Stimulated activated CD4-positive, alpha-beta T cell treated with anti-CD3 and anti-CD28 coated beads, Interleukin-1b, Interleukin-23, amount 100 ng/mL, for 1 hour (primary cell): ENCODE measurements at places on chromosomes 3 and 15.

DNA sequence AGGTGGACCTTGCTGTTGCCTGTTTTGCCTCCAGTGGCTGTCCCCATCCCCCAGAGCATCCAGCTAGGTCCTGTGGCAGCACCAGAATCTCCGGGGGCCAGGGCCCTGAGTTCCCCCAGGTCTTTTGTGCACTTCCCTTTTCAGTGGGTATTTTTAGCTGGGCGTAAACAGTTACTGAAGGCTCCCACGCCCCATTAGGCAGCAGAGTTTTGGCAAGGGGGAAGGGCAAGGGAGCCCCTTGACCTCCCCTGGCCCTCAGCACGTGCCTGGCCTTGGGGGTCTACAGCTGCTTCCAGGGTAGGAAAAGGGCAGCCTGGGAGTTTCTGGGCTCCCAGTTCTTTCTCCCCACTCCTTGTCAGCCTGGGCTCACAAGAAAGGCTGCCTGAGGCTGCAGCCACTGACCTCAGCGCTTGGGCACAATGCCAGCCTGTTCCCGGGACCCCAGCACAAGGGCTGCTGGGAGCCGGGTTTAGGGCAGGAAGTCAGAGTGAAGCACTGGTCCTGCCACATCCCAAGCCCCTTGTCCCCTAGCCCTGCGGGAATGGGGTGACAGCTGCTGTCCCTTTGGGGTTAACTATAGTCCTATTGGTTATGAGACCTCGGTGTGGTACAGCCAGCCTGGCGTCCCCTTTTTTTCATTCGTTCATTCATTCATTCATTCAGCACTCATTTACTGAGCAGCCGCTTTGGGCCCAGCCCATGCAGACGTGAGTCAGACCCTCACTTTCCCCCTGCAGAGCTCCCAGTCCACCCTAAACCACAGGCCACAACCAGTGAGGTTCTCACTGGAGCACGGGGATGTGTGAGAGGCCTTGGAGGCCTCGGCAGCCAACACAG, 8.4 kb downstream of the CSK start:
- DNase-seq, result no peak

- DNase-seq, result no peak
Observed at GRCh38 chr15:77327168-77327567, 92.7 kb downstream of the PEAK1 start.

GRCh38 chr3:183027276-183027675, 46.9 kb upstream of the DCUN1D1 start:
- DNase-seq, result no peak

DNA sequence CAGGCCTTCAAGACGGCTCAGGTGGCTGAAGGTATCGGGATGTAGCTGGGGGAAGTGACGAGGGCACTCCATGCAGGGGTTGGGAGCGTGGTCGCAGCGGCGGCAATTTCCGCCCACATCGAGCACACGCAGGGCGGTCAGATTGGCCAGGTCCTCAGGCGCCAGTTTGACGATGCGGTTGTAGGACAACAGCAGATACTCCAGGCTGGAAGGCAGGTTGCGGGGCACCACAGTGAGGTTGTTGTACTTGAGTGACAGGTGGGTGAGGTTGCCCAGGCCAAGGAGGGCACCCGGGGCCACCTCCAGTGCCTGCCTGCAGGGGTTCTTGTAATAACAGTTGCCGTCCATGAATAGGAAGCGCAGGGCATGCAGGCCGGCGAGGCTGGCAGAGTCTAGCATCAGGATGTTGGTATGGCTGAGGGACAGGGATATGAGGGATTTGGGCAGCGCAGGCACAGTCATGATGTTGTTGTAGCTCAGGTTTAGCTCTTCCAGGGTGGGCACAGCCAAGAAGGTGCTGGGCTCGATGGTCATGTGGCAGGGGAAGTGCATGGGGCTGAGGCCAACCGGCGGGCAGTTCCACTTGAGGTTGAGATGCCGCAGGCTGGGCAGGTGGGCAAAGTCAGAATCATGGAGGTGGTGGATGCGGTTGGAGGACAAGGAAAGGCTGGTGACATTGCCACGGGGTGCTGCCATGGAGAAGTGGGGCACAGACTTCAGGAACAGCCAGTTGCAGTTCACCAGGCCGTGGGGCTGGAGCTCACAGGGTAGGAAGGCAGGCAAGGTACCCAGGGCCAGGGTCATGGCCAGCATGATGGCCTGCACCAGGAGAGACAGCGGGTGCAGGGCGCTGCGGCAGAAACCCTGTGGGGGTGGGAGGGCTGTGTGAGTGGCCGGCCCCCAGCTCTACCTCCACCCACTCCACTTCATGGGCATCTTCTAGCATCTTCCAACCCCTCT, 1.7 kb downstream of the TLR9 start:
- no peak for DNase-seq

GRCh38 chr3:101381809-101382208, 61.4 kb upstream of the IMPG2 start:
- no peak for DNase-seq

- DNase-seq, result peak; percentile 52
Observed at GRCh38 chr15:86624261-86625036, 544.8 kb downstream of the AGBL1 start.

DNA sequence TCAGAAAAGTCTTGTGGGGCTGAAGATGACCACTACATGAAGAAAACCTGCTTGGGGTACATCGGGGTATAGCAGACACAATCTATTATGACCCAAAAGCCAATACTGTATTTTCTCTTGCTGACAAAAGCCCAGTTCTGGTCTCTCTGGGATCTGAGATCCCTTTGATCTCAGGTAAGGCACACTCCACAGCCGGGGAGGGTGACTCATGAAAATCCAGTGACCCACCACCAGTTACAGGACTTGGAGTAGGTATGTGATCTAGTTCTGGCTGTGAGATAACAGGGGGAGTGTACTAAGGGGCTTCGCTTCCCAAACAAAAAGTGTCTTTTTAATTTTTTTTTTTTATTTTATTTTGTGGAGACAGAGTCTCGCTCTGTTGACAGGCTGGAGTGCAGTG, 193.3 kb downstream of the STT3B start:
- no peak for DNase-seq

DNA sequence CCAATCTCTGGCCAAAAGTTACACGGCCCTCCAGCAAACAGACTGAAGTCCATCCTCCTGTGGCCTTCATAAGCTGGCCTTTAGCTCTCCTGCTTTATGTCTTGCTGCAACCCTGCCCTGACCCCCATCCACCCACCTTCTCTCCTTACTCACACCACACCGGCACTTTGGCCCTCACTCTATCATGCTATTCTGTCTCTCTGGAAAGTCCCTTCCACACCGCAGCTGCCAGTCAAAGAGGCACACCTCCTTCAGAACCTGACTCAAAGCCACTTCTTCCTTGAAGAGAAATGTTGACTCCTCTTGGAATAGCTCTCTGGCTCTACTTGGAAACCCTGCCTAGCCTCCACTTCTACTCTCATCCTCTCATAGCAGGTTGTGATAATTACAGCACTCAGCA, 4.5 kb downstream of the GPR156 start:
- DNase-seq, result no peak

DNA sequence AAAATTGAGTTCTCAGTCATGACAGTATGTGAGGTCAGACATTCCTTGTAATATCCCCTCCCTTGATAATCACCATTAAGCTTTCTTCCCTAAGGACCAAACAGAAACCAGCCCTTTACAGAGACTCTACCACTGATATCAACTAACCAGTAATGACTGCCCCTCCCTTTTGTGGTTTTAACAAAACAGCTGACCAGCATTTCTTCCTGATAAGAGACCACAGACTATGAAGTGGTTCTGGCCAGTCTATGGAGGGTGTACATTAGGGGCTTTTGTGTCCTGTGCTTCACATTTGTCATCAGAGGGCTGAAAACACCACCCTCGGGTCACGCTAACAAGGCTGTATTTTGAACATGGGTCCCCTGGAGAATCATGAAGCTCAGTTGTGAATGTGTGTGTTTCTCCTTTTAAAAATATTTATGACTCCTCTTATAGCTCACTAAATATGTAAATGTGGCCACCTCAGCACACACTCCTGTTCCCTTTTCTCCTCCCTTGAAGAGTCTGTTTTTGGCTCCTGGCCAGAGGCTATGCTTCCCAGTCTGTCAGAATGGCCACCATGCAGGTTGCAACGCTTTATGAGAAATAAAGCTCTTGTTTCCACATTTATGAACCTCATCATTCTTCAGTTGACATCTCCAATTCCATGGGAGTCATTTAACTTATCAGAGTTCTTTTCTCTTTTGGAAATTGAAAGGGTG, 239.3 kb downstream of the CPNE4 start:
- DNase-seq, result no peak

DNA sequence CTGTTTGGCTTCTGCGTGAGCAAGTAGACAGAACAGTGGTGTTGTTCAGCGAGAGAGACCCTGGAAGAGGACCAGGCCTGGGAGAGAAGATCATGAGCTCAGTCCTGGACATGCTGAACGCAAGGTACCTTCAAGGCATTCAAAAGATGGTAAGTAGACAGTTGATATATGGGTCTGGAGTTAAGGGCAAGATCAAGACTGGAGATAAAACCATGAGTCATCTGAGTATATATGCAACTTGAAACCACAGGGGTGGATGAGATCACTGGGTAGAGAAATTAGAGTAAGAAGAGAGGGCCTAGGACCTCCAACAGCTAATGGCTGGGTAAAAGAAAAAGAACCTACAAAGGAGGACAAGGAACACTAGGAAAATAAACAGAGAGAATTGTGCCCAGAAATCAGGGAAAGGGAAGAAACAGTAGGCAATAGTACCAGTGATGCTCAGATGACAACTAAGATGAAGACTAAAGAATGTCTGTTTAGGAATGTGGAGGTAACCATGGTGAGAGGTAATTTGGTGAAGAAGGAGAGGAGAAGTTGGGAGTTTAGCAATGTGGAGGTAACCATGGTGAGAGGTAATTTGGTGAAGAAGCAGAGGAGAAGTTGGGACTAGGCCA, 343.2 kb upstream of the ADAMTS9 start:
- DNase-seq, result no peak

GRCh38 chr3:186053954-186054791, 54.7 kb downstream of the ETV5 start:
- no peak for DNase-seq

GRCh38 chr15:80727596-80727995, 32.5 kb downstream of the ABHD17C start:
- no peak for DNase-seq

GRCh38 chr15:92603278-92603677, 52.3 kb downstream of the FAM174B start:
- DNase-seq, result no peak

DNA sequence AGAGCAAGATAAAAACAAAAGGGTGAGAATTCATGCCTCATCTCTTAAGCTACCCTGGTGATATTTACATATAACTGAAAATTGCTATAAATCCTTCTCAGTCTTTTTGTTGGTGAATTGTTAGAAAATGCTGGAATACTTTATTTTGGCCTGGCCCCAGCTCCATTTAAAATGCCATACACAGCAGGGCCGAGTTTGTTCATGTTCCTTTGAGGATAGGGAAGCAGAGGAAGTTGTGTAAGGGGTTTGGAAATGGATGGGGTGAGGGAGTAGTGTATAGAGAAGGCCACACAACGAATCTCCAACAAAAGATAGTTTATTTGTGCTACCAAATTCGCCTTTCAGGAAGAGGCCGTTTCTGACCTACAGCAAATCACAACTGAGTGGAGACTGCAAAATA, 78.6 kb upstream of the ADAMTS9 start:
- no peak for DNase-seq

DNA sequence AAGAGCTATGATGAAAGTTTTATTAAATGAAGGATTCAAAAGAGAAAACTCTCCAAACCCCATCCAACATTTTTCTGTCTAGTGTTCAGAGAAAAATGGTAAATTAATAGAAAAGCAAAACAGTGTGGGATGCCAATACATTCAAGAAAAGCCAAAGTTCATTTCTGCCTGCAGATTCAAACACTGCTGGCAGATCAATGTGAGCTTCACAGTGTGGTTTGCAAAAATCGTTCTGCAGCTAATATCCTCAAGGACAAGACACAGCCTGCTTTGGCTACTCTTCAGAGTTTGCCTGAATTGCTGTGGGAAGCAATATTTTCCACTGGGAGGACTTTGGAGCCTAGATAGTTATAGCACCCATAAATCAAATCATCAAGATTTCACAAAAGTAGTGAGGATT, 619.9 kb upstream of the SUCLG2 start:
- DNase-seq, result no peak

- no peak for DNase-seq
Observed at GRCh38 chr15:69415381-69415780, 1.2 kb downstream of the KIF23 start.

DNA sequence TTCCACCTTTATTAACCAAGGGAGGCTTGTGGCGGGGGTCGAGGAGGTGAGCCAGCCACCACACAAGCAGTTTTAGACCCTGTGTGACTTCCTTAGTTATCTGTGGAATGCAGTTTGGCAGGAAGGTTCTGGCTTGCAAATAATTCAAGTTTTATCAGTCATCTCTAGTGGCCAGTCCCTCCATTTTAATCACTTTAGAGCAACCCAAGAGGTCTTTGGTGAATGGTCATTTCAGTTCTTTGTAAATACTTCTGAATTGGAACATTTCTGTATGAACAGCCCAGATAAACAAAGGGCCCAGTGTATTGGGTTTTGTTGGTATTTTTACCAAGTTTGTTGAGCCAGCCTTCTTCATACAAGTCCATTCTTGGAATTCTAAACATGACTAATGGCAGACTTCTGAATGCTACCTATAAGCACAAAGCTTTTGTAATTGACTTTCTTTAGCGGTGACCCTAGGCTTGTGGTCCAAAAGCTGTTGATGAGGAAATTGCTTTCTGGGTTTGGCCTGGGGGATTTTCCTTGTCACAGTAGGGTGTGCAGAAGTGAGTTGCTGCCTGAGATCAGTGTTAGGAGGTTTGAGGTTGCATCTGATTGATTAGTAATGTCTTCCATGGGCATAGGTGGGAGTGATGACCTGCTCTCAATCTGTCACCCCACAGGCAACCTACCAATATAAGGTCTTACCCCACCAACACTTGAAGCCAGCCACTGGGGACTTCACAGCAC, 193.3 kb upstream of the TOPAZ1 start:
- DNase-seq, result no peak

DNA sequence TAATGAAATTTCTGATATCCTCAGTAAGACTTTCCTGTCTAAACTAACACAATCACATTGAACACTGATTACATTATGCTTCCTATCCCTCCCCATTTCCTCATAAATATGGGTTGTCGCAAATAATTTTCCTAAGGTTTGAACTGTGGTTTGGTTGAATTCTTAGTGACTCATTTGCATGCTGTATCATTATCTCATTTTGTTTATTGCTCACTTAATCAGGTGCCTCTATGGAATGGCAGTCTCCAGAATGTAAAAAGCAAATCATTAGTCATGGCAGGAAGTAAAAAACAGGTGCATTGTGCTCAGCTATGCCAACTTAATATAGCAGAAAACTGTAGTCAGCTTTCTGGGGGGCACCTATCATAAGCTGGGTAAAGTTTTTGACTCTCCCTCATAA, 216.0 kb upstream of the ZBTB20 start:
- no peak for DNase-seq

DNA sequence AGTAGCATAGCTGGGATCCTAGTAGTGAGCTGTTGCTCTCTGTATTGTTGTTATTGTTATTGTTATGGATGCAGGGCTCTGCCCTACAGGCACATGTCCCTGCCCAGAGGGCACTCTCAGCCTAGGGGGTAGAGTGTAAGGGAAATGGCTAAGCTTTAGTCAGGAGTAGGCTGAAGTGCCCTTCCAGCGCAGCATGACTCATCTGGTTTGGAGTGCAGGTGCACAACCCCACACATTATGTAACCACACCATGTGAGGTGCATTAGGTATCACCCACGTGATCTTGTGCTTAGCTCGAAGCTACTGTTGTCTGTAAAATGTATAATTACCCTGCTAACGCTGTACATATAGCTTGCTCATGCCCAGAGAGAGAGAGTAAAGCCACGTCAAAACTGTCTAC, 48.3 kb upstream of the TIPARP start:
- no peak for DNase-seq
